ENCODE measurements at places on chromosomes 11 and 22. TPM values are rescaled to one million over a fixed set of nuclear protein-coding genes. Genes with fewer than 3 reads are reported as not detected.

Gene OR4C45
- total RNA-seq, result not detected

GRCh38 chr11:114713756-114714155, 35.4 kb downstream of the NXPE2 start:
- DNase-seq, result no peak

DNA sequence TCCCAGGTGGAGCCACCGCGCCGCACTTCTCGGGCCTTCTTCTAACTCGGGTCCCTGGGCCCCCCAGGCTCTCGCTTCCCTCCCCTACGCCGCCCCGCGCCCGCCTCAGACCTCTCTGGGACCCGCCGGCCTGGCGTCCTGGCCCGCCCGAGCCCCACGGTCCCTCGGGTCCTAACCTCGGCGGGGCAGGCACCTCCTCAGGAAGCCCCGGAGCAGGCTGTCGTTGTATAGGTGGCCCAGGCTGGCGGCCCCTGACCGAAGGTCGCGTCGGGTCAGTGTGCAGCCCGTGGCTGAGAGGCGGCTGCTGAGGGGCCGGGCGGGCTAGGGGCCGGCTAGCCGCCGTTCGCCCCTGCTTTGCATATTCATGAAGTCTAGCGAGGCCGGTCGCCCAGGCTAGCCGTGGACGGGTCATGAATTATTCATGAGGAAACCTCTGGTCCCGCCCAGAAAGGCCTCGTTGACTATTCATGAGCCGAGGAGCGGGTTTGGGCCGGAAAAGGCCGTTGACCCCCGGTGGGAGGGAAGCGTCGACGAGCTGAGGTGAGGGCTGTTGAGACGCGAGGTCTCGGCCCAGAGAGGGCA, at the start of gene HORMAD2:
TSS of gene HORMAD2 (plus strand) at position 513 of the 582 bp plus-strand sequence. CDS start 13,489 bp downstream, outside the sequence.
- DNase-seq, result no peak

DNA sequence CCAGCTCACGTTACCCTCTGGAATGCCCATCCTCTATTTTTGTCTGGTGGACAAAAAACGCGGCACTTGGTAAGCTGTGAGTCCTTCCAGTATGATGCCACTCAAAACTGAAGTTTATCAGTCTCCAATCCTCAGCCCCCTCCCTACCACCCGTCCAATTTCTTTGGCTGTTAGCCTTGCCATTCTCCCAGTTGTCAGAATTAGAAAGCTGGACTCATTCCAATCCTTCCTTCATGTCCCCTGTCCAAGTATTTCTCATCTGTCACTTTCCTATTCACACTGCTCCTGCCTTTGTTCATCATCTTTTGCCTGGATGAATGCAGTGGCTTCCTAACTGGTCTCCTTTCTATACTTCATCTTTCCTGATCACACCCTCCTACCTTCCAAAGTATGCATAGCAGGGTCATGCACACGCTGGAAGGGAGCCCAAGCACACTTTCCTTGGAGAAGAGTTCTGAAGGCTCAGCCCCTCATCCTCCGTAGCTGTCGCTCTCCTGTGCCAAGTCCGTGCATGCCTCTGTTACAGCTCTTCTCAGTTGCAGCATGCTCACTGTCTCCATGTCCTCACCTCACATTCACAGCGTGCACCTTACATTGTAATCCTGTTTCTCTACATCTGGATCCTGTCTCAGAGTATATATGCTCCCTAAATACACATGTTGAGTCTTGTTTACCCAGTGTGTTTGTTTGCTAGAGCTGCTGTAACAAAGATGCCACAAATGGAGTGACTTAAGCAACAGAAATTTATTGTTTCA, 19.4 kb downstream of the APLP2 start:
- no peak for DNase-seq

- no peak for DNase-seq
Observed at GRCh38 chr11:83609191-83609590, 323.0 kb upstream of the CCDC90B start.

DNA sequence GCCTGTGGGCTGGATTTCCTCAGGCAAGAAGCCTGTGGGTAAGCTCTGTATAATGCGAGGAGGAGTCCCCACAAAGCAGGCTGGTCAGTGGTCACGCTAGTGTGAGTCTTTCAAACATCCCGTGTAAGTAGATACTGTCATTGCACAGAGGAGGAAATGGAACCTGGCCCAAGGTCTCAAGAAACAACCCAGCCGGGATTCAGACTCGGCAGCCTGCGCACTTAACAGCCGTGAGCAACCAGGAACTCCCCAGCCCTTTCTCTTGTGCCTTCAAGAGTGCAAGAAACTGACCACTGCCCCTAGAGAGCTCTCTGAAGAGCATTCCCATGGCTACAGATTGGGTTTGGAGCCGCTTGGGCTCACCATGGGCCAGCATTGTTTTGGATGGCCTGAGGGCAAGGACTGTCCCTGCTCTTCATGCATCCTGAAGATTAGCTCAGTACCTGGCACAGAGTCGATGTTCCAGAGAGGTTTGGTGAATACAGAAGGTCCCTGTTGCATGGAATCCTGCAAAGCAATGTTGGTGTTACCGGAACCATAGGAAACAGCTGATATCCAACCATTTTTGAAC, 6.0 kb downstream of the MPST start:
- DNase-seq, result no peak

Gene BIK
- not detected for total RNA-seq

DNA sequence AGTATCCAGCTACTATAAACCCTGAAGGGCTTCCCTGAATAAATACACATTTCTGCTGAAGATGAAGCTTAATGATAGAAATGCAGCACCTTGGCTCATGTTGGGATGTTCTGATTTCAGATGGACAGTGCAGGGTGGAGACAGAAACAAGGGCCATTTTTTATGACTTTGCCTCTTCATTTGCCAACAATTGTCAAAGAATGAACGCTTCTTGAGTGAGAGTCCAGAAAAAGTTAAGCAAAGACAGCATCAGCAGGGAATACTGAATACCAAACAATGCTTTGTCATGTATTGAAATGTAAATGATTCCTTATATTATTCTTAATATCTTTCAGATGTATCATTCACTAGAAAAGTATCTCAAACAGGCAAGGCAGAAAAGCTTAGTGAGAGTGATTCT, 84.9 kb downstream of the TRPC6 start:
- no peak for DNase-seq

DNA sequence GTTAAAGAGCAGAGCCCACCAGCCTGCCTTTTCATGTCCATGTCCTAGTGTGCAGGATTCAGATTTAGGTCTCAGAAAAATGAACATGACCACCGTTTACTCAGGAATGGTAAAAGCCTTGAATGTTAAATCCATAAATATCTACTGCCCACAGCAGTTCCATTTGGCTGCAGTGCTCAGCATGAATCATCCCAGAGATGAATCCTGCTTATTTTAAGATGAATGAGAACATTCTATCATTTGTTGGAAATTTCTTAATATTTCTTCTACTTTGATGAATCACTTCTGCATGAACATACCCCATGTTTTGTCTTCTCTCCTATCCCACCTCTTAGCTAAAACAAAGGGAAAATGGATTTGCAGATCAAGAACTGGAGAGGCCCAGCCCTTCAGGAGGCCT, 47.5 kb upstream of the AQP11 start:
- DNase-seq, result no peak

Gene TUBA8
- total RNA-seq, result 2.2 TPM

- no peak for DNase-seq
Observed at GRCh38 chr11:60743058-60743457, 13.6 kb upstream of the MS4A15 start.

DNA sequence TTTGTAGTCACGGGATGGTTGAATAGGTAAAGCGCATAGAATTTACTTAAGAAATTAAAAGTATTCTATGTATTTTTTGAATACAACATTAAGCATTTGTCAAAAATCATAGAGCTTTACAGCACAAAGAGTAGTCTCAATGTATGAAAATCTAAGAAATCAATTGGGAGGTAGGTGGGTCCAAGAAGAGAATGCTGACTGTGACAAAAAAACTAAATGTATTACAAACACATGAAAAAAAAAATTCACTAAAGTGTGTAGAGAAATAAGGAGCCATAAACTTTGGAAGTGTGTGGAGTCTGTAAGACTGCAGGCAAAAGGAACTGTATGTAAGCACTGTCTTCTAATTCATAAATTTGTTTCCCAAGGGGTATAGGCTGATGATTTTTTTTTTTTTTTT, 558.3 kb downstream of the JRKL start:
- no peak for DNase-seq
